ENCODE measurements at places on chromosomes 13 and 19. TPM values are rescaled to one million over a fixed set of nuclear protein-coding genes. Genes with fewer than 3 reads are reported as not detected.
A peak's percentile ranks its signal among the peaks of the same experiment; 100 is the strongest.

Gene ZNF112
- 5.2 TPM for total RNA-seq

Gene POP4
- total RNA-seq = 41.4 TPM

Gene C5AR1
- 33.4 TPM for total RNA-seq

Gene ZNF837
- 0.86 TPM for total RNA-seq

GRCh38 chr19:29524201-29524911, 1.4 kb upstream of the VSTM2B start:
- DNase-seq = peak; percentile 58

DNA sequence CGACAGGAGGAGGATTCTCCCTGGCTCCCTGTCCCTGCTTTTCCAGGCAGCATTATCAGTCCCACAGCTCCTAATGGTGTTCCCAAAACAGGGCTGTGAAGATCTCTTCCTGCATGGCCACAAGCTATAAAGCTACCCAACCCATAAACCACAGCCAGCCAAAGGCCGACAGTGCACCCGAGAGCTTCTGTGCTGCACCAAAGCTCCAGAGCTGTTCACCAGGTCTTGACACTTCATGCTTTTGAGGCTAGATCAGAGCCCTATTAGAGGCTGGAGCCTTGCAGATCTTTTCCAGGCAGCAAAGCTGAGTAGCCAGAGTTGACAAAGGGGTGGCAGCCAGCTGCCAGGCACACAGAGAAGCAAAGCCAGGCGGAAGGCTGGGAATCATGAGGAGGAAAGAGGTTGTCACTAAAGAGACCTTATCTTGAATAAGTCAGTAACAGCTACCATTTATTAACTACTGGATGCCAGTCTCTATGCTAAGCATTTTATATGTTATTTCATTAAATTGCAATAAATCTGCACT, 180.4 kb downstream of the KATNAL1 start:
- no peak for DNase-seq

- no peak for DNase-seq
These were observed 1.7 kb downstream of the ITM2B start for GRCh38 chr13:48234566-48235340.

GRCh38 chr13:107170270-107170931, 602.5 kb upstream of the ARGLU1 start:
- no peak for DNase-seq

DNA sequence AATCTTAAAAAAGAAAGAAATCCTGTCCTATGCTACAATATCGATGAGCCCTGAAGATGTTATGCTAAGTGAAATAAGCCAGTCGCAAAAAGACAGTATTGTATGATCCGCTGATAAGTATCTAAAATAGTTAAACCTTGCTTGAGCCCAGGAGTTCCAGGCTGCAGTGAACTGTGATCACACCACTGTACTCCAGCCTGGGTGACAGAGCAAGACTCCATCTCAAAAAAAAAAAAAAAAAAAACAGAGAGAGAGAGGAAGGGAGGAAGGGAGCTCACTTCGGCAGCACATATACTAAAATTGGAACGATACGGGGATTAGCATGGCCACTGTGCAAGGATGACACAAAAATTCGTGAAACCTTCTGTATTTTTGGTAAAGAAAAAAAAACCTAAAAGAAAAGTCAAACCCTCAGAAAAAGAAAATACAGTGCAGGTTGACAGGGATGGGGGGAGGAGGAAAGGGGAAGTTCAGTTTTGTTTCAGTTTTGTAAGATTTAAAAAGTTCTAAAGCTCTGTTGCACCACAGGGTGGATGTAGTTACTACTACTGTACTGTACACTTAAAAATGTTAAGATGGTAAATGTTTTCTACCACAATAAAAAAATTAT, 8.4 kb downstream of the CLASRP start:
- DNase-seq = no peak

DNA sequence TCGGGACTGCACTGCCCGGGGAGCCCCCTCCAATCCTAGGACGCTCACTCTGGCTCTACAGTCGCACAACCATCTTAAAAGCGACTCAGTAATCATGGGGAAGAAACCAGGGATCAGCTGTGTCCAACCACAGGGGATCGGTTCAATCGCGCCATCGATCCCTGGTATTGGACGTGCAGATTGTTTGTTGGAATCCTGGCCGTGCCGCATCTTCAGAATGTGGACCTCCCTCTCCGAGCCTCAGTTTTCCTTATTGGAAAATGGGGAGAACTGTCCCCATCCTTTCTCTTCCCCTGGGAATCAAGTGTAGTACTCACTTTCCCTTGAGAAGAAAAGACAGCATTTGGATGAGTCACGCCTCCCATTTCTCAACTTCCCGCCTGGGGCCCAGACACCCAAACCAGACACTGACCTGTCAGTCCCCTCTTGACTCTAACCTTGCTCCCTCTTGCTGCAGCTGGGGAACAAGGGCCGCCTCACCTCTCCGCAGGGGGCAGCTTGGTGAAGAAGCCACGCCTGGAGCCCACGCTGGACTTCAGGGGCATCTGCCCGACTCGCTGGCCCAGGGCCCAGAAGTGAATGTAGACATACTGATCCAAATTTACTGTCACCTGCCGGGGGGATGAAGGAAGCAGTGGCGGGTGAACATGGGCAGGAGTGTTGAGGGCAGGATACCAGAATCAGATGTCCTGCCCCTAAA, 17.6 kb downstream of the EMP3 start:
- no peak for DNase-seq

DNA sequence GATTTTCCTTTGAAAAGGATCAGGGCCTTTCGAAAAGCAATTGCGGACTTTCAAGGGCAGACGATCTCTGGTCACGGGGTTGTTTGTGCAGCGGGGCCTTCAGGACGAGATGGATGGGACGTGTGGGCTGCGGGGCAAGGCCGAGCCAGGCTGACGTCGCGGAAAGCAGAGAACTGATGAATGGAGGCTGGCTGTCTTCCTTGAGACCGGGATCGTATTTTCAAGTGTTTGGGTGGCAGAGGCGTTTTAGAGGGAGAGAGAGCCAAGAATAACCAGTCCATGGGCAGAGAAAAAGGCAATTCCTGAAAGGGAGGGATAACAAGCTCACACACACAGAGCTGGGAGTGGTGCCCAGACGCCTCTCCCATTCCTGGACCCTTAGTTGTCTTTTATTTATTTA, 138.9 kb upstream of the USP29 start:
- DNase-seq = peak; percentile 57

GRCh38 chr19:34989298-34989697, 10.8 kb upstream of the GRAMD1A start:
- DNase-seq = no peak

- DNase-seq = no peak
These were observed 3.7 kb downstream of the GGACT start for GRCh38 chr13:100584896-100585295.

DNA sequence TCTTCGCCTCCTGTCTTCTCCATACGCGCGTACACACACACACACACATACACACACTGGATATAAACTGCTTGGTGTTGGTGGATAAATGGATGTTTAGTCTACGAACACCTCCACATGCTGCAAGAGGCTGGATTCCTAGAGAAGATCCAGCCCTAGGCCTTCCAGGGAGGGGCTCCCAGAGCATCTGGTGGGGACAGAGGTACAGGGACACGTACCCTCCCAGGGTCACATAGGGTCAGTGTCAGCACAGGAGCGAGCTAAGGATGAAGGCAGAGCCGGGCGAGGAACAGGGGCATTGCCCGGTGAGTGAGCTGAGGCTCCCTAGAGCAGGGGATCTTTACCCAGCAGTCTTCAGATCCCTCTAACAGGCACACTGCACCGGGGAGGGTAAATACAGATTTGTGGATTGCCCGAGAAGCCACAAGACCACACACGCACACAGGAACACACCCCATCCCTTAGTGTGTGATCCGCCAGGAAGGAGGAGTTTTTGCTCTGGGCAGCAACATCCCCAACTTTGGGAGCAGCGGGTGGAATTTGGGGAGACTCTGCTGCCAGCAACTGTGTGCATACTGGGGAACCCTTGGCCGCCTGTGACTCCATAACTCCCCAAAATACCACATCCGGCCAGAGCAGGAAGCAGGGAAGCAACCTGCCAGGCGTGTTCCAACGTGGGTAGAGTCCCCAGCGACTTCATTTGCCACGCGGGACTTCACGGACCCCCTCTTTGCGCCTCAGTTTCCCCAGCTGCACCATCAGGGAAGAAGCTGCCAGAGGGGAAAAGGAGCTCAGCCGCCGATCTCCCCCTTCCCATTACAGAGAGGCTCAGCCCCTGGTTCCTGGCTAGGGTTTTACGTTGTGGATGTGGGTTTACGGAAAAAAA, 5.8 kb upstream of the TLE2 start:
- no peak for DNase-seq

- no peak for DNase-seq
These were observed 8.2 kb downstream of the HOOK2 start for GRCh38 chr19:12767150-12767549.

Data from posterior vena cava (tissue), 2 donors.